ENCODE measurements at places on chromosomes 16 and 17.

DNA sequence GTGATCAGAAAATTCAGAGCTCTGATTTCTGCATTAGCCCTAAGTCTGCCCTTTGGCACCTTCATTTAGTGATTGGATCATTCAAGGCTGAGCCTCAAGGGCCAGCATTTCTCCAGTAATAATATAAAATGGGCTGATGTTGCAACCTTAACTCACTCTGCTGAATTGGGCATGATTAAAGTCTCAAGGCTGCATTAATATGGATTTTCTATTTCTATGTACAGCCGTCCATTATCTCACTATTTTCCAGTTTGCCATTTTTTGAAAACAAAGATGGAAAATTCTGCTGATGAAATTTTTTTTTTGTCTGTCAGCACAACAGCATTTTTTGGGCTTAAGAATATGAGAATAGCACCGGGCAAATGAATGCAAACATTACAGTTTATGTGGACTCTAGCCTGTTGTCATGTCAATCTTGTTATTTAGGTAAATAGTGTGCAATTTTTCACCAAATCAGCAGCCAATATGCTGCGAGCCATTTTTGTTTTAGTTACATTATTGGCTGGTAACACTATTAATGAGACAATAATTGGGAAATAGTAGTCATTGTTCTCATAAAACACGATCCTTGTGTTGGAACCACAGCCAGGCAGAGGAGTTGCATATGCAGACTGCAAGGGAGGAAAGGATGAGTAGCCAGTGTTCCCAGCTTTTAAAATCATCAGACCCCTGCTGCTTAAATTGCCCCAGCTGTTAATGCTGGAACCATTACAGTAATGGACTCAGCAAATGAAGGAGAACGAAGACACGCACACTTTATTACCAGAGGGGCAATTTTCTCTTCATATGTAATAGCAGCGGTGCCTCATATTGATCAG is 10.5 kb downstream of the FTO start:
- no peak for DNase-seq

- no peak for DNase-seq
Measured at GRCh38 chr16:1288813-1289476, 20.5 kb upstream of the UBE2I start.

- DNase-seq, result peak; percentile 10
Measured at GRCh38 chr17:73646409-73647300, 2.4 kb upstream of the SDK2 start.

GRCh38 chr16:203246-203645 is 23.0 kb downstream of the HBQ1 start:
- no peak for DNase-seq

- no peak for DNase-seq
Measured at GRCh38 chr17:78946131-78946530, 20.9 kb upstream of the TIMP2 start.

- no peak for DNase-seq
Measured at GRCh38 chr17:33977729-33978514, 277.2 kb upstream of the CCL2 start.

DNA sequence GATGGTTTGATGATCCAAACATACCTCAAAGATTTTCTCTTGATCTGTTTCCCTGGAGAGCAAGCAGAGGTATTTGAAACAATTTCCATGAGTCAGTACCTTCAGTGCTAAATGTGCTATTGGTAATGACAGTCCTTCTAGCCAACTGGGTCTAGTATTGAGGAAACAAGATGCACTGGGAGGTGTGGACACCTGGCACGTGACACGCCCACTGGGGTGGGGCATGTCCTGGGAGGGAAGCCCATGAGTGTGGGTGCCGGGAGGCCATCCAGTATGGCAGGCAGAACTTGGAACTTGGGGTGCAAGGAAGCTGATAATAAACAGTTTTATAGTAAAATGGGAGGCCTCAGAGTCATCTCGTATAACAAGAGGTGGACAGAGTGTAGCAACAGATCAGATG is 17.9 kb upstream of the AKAP1 start:
- no peak for DNase-seq
